NCI-H82 (cell line): ENCODE measurements at places on chromosomes 2 and 18.

DNA sequence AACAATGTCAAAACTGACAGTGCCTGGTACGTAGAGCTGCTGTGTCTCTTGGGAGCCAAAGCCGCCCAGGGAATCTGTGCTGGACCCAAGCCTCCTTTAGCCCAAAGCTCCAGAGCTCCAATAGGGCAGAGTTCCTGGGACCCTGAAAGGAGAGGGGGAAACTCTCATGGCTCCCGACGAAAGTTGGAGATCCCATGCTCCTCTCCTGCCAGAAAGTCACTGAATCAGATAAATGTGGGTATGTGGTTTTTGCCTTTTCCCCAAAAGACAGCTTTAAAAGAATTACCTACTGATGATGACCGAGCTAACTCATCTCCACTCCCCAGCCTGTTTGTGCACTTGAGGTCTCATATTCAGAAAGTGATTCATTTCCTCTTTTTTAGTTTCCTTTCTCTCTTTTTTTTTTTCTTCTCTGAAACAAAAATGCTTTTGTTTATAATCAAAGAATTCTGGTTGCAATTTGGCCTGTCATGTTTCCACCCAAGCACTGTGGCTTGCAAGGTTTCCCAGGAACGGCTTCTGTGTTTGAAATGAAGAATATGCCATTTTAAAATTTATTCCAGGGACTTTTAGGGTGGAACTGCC lies 14.1 kb upstream of the PMAIP1 start:
- no peak for DNase-seq

GRCh38 chr2:16466133-16466820 lies 199.4 kb downstream of the CYRIA start:
- no peak for DNase-seq

GRCh38 chr2:58495806-58496205 lies 254.7 kb upstream of the FANCL start:
- DNase-seq: no peak

DNA sequence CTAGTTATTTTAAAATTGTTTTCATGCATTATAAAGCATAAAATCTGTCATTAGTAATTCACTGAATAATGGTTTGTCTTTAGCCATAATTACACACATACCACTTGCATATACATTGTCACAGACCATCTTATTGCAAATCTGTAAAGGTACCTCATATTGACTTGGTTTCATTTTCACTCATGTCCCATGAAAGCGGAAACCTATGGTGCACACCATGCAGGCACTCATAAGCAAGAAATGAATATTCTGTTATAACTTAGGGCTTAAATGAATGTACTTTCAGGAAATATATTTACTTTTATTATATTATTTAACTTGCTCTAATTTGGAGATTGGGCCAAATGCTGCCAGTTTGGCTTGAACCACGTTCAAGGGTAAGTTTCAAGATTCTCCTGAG lies 29.2 kb upstream of the STK17B start:
- DNase-seq: no peak
